Sigmoid colon (tissue), 7 donors: ENCODE measurements at places on chromosomes 12 and 14. TPM values are rescaled to one million over a fixed set of nuclear protein-coding genes. Genes with fewer than 3 reads are reported as not detected.
A peak's percentile ranks its signal among the peaks of the same experiment; 100 is the strongest.

DNA sequence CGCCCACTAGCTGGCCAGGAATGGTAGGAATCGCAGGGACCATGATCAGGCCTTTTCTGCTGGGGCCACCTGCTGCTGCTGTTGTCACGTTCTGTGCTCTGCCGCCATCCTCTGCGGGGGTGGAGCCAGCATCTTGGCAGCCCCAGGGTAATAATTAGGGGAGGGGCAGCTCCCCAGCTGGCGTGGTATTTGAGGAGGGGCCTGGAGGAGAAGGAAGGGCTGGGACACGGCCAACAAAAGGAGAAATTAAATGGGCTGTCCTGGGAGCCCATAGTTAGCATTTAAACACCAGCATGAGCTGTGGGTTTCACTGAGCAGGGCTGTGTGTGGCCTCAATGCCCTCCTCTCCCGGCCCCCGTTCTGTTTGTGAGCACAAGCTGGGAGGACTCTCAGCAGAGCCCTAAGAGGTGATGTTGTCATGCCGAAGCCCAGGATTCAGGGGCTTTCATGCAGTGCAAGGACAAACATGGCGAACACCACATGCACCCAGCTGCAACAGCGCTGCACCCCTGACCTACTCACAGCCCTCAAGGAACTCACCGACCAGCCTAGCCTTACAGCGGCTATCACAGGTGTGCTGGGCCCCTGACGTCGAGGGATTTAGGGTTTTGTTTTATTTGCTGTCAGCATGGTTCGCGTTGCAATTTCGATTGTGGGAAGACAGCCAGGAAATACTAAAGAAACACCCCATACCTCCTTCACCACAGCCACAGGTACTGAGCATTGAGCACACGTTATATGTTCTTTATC lies 324.3 kb downstream of the CACNA1C start:
- DNase-seq = peak; percentile 48

BDKRB2 gene
- total RNA-seq = 1.8 TPM

KIAA0586 gene
- 16.9 TPM for total RNA-seq

GRCh38 chr12:24488091-24488596 lies 460.8 kb downstream of the BCAT1 start:
- no peak for DNase-seq

GRCh38 chr12:117045160-117046010 lies 53.8 kb downstream of the TESC start:
- no peak for DNase-seq

NAV3 gene
- 6.9 TPM for total RNA-seq

GRCh38 chr12:13609894-13610679 lies 371.3 kb downstream of the GRIN2B start:
- DNase-seq = no peak

DNA sequence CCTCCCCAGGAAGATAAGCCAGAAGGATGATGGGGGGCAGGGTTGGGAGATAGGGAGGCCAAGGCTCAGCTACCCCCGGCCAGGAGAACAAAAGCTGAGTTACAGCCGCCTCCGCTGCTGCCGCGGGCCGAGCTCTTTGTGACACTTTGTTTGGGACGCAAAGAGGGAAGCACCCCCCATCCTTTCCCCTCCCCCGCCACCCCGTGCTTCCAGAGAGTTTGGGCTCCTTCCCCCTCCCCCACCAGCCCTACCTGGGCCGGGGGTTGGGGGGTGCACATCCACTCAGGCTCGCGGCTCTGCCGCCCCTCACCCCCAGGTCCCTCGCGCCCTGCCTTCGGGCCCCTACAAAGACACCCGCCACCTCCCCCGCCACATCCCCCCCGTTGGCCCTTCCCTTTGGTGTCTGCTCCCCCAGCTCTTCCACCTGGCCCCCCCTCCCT lies 799 bp downstream of the ZNF219 start:
- DNase-seq = no peak

DNA sequence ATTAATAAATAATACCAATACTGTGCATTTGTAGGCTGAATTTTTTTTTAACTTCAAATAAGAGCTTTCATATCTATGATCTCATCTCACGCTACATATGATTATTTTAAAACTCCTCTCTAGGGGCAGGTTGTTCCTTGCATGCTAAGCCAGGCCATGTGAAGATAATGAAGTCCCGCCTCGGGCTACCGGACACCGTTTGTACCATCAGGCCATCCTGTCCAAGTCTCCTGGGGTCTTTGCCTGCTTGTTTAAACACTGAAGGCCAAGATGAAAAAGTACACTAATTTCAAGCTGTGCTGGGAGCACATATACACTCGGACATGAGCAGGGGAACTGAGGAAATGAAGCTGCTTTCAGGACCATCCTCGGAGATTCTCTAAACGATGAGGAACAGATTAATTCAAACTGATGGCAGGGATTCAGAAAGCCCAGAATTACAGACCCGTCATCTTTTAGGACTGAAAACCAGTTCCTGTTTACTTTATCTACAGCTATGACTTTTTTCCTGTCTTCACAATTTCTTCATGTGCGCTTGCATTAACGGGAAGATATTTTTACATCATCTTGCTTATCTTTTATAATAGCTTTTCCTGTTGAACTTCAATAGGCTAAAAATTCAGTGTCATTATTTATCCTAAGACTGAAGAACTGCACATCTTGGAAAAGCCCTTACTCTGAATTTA lies 6.3 kb upstream of the ABHD12B start:
- DNase-seq = no peak

CHST11 gene
- total RNA-seq = 9.9 TPM

DNA sequence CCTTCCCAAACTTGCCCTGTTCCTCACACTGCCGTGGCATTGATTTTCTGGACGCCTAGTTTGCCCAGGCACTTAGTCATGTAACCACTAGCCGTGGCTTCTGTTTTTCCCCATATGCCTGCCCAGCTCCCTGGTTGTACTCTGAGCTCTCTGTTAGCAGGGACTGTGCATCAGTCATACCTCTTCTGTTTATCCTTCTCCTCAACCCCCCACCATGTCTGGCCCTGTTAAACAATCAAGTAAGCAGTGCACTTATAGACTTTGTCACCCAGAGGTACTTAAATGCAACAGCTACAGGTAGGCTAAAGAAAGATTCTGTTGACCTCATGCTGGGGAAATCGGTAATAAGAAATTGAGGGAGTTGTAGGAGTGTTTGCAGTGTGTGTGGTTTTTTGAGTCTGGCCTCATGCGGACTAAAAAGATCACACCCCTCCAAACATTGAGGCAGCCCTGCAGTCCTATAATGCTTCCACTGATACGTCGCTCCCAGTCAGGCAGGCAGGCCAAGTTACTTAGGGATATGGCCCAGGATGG lies 17.0 kb downstream of the UBE3B start:
- DNase-seq = no peak

GRCh38 chr12:118371321-118372282 lies 1.1 kb downstream of the TAOK3 start:
- peak; percentile 68 for DNase-seq

GRCh38 chr14:63523735-63524426 lies 19.3 kb downstream of the PPP2R5E start:
- no peak for DNase-seq

PFKM gene
- 66.7 TPM for total RNA-seq

GRCh38 chr12:29565727-29566126 lies 68.2 kb upstream of the OVCH1 start:
- no peak for DNase-seq

DNA sequence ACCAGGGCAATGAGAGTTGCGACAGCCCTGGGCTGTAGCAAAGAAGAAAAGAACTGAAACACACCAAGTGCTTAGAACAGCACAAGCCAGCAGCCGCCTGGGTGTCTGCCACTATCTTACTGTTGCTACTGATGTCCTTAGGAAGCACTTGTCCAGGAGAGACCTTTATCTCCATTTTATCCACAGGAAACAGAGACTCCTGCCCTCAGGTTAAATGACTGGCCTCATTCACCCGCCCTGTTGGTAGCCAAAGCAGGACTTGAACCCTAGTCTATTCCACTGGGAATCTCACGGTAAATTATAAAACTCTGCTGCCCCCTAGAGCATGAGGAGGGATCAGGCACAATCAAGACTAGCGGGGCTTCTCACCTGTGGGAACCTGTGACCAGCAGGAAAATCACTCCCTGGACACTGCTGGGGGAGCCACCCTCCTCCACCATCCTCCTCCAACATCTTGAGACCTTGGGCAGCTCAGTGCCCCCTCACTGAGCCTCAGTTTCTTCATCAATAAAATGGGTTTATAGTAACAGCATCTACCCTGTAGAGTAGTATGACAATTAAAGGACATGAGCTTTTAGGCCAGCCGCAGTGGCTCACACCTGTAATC lies 20.5 kb upstream of the TESC start:
- DNase-seq = no peak

DNA sequence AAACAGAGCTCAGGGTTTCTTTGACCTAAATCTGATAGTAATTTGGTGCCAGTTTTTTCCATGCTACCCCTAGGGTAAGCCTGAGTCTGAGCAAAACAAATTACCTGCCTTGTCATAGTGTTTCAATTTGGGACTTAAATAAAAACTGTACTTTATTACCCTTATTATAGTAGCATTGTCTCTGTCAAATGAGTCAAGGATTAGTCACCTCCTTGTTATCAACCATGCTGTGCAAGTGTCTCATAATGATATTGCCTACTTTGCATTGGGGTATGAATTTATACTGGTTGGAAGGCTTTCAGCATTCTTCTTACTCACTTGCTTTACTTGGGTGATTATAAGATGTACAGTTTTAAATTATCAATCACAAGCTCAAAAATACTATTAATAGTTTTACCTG lies 380.0 kb downstream of the LRFN5 start:
- DNase-seq = no peak

GRCh38 chr12:108371801-108372344 lies 32.8 kb upstream of the CMKLR1 start:
- no peak for DNase-seq

SLC17A8 gene
- not detected for total RNA-seq

DNA sequence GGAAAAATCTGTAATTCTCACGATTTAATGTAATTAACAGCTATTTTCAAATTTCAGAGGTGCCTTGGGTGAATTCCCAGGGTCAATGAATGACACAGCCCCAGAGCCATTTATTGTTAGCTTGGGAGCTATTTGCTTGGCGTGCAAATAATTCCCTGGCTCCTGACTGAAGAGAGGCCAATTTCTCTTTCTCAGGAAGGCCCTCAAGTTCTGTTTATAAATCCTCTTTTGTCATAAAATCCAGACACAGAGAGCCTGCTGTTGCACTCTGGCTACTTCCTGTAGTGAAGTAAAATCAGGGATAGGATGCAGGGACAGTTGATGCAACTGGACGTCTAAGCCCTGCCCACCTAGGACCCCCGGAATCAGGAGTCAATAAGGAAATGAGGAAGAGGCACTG lies 154.3 kb downstream of the TMX1 start:
- DNase-seq = no peak

- DNase-seq = no peak
Observed at GRCh38 chr14:20262642-20263128, 23.6 kb downstream of the OR11H4 start.

DNA sequence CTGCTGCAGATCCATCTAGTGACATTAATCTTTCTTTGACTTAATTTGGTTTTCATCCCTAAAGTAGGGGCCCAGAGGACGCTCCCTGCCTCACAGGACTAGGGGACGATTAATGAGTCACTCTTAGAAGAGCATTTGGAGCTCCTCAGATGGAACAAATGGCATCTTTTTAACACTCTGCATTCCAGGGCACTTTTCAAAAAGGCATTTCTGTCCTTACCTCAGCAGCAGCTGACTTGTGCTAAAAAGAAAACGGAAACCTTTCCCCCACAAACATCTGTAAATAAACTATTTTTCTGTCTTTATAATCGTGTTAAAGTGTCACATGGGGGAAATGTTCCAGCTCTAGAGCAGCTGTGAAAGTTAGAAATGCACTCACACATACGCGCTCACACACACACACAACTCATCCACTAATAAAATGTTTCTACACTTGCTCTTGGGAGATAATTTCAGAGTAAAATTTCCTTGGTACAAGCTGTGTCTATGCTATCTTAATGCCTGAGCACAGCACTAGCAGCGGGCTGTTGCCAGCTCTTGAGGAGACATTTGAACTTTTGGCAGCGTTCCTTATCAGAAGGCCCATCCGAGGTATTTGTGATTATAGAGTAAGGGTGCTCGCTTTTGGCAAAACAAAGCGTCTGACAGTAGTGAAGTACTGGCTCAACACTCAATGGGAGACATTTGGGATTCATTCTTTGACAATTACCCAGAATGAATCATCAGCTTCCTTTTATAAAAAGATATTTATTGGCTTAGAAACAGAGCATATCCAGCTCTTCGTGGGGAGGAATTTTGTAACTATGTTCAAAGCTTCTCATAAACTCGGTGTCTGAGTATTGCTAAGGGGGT lies 141.3 kb downstream of the PLXNC1 start:
- DNase-seq = no peak

GRCh38 chr12:127108360-127109215 lies 1158.4 kb upstream of the TMEM132C start:
- DNase-seq = no peak

AGAP2 gene
- 0.82 TPM for total RNA-seq

DNA sequence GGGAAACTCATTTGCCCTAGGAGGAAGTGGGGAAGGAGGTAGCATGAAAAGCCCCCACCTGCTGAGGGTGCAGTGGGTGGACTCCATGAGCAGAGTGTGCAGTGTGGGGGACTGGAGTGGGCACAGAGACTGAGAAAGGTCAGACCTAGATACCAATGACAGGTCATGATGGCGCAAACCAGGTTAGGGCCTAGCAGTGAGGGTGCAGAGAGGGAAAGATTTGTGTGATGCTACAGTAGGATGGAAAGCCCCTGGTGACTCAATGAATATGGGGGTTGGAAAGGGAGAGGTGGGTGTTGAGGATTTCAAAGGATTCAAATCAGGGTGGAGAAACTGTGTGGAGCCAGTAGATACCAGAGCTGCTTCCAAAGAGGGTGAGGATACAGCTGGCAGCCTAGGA lies 319.2 kb downstream of the DPF3 start:
- DNase-seq = peak; percentile 37

GRCh38 chr12:50102646-50103309 lies 1.0 kb upstream of the GPD1 start:
- no peak for DNase-seq

PLCZ1 gene
- not detected for total RNA-seq

- DNase-seq = no peak
Observed at GRCh38 chr12:91887957-91888356, 257.7 kb downstream of the BTG1 start.

FAM181A gene
- not detected for total RNA-seq

DNA sequence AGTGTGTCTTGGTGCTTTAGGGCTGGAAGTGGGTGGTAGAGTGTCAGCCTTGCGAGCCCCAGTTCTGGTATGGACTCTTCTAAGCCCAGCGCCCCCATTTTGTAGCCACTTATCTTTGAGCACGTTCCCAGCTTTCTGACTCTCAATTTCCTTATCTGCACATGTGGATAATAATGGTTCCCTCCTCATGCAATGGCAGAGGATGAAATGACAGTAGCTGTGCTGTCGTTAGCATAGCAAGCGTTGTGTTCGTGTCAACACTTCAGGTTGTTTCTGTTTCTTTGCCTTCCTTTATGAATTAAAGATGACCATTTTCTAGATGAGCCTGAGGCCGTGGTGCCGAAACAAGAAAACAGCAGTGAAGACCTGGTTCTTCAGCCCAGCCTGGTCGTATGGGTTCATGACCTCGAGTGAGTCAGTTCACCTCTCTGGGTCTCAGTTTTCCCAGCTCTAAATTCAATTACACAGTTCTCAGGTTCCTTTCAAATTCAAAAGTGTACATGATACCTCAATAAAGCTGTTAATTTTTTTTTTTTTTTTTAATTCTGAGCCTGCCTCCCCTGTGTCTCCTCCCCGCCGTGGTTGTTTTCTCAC lies 233.0 kb downstream of the SLC41A2 start:
- DNase-seq = no peak
